Right lung (tissue), 10 donors: ENCODE measurements at places on chromosomes 6 and 20. TPM values are rescaled to one million over a fixed set of nuclear protein-coding genes. Genes with fewer than 3 reads are reported as not detected.

- no peak for DNase-seq
Observed at GRCh38 chr20:4871486-4871885, 129.8 kb downstream of the SLC23A2 start.

- no peak for DNase-seq
Observed at GRCh38 chr6:149234051-149234962, 83.2 kb upstream of the TAB2 start.

PLN gene
- 6.2 TPM for polyA plus RNA-seq

- no peak for DNase-seq
Observed at GRCh38 chr6:41718828-41719227, 16.6 kb downstream of the TFEB start.

- DNase-seq = no peak
Observed at GRCh38 chr6:159762681-159763293, 942 bp downstream of the ACAT2 start.

DNA sequence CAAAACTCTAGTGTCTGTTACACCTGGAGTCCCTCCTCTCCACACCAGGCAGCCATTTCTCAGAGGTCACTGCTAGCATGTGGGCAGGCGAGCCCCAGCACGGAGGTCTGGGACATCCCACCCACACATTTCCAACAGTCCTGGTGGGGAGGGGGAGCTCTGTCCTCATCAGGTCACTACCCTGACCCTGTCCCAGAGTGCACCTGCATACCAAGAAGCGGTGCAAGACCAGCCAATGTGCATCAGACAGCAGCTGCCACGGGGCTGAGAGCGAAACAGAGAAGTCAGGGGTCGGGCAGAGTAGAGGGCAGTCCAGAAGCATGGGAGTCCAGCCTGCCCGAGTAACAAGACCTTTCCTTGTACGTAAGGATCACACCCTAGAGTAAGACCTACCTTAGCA is 71.1 kb downstream of the TAF4 start:
- DNase-seq = no peak

- no peak for DNase-seq
Observed at GRCh38 chr6:74410630-74411029, 714.6 kb downstream of the CD109 start.

DNA sequence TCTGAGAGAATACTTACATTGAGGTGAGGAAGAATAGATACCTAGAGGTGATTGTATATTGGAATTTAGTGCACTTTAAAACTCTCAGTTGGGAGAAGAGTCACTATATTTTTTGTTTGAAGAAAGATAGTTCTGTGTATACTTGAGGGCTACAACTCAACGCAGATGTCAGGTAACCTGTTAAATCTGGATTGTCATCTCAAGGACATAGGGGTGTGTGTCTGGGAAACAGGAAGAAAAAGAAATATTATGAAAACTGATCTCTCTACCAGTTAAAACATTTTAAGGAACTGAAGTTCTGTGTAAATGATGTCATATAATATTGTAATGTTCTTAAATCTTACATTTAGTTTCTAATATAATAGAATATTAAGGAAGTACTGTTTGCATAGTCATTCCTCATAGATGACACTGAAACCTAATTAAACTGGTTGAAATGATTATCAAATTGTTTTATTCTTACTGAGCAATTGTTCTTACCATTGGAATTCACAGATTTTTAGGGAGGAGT is 86.2 kb downstream of the SMAP1 start:
- no peak for DNase-seq

DNA sequence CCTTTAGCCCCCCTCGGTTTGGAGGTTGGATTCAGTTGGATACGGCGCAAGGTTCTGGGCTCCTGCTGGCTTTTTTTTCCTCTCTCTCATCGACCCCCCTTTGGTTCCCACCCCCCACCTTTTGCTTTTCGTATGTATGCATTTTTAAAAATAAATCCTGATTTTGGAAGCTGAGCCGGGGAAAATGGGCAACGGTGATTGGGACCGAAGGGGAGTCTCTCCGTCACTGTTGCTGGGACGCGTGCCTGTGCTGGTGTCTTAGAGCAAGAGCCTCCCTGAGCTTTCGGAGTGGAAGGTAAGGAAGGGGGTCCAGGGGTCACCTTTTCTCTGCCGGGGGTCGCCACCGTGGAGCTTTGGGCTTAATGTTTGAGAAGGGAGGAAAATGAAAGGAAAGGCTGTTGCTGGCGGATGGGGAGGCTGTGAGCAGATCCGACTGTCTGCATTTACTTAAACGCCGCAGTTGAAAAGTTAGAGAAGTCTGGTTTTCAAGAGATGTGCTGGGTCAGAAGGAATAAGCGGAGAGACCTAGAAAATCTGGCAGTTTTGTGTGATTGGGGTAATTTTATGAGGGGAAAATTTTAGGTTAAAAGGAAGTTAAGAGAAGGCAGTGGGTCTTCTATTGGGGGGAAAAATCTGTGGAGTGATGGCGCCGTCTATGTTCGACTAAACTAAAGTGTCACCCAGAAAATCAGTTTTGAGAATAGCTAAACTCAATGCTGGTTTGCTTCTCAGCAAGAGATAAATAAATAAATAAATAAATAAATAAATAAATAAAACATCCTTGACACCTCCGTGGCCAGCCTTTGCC is 828 bp downstream of the ADGRB3 start:
- no peak for DNase-seq

DNA sequence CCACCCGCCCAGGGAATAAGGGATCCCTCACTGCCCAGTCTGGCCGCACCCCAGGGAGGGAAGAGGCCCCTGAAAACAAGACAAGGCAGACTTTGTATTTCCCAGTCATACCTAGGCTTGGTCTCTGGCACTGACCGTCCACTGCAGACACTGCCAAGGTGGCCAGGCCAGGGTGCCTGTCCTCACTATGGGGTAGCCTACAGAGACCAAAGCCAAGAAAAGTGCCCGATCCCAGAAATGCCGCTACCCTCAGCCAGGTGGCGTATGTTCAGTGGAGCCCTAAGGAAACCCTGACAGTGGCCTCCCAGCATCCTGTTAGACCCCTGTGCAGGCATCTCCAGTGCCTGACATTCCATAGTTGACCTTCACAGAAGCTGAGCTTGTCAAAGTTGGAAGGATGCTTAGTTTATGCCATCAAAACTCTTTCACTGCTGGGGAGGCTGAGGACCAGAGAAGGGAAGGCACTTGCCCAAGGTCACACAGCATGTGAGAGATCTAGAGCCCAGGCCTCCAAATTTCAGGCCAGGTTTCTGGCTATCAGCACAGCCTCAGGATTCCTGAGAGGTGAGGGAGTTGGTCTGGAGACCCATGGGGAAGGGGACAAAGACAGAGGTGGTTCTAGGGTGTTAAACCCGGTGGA is 2.5 kb downstream of the SCRT2 start:
- DNase-seq = no peak

DNA sequence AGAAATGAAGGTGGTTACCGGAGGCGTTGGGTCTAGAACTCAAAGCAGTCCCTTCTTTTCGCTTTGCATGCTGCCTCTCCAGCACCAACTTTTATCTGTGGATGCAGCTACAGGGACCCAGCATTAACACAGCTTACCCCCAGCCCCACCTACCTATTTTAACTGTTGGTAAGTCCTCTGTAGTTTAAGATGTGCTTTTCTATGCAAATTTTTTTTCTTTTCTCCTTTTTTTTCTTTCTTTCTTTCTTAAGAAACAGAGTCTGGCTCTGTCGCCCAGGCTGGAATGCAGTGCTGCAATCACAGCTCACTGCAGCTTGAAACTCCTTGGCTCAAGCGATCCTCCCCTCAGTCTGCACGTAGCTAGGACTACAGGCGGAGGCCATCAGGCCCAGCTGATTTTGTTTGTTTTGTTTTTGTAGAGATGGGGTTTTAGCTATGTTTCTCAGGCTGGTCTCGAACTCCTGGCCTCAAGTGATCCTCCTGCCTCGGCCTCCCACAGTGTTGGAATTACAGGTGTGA is 6.5 kb upstream of the USP45 start:
- peak; percentile 60 for DNase-seq

C6orf58 gene
- polyA plus RNA-seq = 0.95 TPM

GRCh38 chr6:1767481-1768246 is 157.9 kb downstream of the FOXC1 start:
- no peak for DNase-seq

WASF1 gene
- 24.5 TPM for polyA plus RNA-seq

KCNG1 gene
- polyA plus RNA-seq = 0.31 TPM

CAGE1 gene
- 0.05 TPM for polyA plus RNA-seq

TFAP2D gene
- not detected for polyA plus RNA-seq
